Epithelial cell of prostate (primary cell): ENCODE measurements at places on chromosomes 11 and 22.

DNA sequence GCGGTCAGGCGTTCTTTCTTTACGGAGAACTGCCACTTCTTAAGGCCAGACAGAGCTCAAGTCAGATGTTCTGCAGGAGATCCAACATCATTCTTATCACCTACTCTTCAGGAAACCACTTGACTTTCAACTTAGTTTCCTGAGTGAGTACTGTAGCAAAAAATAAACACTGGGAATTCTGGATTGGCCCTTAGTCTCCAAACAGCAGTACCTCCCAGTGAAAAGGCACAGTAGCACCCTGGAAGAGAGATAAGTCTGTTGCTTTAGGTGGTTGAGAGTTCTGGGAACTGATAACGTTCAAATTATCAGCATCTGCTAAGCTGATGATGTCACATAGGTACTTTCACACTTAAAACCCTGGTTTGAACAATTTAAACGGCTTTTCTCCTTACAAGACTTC, 971.8 kb upstream of the TENM4 start:
- no peak for DNase-seq

DNA sequence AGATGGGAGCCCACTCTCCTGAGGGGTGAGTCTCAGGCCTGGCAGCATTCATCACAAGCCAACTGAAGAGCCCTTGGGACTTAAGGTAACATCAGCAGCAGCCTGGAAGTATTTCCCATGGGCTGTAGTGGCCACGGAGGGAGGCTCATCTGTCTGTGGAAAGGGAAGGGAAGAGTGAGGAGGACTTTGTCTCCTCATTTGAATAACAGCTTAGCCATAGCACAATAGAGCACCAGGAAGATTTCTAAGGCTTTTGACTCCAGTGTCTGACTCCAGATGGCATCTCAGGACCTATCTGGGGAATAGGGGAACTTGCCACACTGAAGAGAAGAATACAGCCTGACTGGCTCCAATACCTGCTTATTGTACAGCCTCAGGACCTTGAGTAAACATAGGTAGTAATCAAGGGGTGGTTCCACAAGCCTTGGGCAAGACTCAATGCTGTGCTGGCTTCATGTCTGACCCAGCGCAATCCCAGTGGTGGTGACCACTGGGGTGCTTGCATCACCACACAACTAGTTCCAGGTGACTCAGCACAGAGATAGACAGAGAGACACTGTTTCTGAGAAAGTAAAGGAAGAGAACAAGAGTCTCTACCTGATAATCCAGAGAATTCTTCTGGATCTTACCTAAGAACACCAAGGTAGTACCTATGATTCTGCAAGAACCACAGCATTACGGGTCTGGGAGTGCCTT, 510.5 kb upstream of the CCDC179 start:
- peak; percentile 68 for DNase-seq

DNA sequence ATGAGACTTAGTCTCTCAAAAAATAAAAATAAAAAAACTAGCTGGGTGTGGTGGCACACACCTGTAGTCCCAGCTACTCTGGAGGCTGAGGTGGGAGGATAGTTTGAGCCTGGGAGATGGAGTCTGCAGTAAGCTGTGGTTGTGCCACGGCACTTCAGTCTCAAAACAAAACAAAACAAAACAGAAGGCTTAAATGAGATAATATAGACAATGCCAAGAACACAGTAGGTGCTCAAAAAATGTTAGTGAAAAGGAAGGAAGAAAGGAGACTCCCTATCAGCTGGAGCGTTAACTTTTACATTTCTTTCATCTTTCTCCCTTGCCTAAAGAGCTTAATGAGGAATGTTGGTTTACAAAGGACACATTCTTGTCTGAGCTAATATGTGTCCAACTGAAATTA, 4.1 kb upstream of the ASCC2 start:
- no peak for DNase-seq

DNA sequence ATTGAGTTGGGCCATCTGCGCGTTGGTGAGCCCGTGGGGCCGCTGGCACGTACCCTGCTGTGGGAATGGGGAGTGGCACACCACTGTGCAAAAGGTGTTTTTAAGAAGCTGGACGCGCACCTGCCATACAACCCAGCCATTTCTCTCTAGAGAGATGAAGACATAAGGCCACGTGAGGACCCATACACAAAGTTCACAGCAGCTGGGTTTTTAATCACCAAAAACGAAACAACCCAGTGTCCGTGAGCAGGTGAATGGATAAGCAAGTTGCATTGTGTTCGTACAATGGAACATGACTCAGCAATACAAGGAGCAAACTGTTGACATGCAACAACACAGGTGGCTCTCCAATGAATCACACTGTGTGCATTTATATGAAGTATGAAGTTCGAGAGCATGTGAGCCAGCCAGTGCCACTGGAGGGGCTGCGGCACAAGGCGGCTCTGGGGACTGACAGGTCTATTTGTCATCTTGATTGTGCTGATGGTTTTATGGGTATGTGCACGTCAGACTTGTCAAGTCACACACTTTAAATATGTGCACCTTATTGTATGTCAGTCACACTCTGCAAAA, 30.6 kb upstream of the PANX2 start:
- DNase-seq = peak; percentile 54

DNA sequence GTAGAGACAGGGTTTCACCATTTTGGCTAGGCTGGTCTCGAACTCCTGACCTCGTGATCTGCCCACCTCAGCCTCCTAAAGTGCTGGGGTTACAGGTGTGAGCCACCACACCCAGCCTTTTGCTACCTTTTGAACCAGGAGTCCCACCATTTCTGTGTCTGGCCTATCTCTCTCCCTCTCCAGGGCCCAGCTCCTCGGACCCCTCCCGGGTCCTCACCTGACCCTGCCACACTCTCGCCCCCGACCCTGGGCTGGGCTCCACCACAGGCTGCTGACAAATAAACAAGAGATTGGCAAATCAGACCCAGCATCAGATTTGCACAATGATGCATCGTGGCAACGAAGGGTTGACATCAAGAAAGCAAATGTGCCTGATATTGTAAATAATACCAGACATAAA, 8.8 kb downstream of the KRTAP5-5 start:
- no peak for DNase-seq

DNA sequence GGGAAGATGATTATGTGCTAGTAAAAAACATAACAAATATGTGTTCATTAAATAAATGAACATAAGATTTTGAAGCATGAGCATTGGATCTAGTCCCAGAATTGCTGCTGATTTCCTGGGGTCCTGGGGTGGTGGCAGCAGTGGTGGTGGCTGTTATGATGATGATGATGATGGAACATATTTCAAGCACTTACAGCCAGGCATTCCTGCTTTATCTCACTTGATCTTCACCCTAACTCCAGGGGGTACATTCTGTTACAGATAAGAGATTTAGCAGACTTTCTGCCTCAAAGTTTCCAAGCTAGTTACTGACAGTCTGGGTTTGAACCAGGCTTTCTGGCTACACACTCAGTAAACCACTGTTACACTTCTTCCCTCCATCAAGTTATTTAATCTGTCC, 5.2 kb downstream of the TRAPPC4 start:
- no peak for DNase-seq

GRCh38 chr11:80194625-80195024, 753.8 kb upstream of the TENM4 start:
- no peak for DNase-seq

GRCh38 chr22:40202225-40202944, 24.7 kb downstream of the TNRC6B start:
- DNase-seq = no peak

DNA sequence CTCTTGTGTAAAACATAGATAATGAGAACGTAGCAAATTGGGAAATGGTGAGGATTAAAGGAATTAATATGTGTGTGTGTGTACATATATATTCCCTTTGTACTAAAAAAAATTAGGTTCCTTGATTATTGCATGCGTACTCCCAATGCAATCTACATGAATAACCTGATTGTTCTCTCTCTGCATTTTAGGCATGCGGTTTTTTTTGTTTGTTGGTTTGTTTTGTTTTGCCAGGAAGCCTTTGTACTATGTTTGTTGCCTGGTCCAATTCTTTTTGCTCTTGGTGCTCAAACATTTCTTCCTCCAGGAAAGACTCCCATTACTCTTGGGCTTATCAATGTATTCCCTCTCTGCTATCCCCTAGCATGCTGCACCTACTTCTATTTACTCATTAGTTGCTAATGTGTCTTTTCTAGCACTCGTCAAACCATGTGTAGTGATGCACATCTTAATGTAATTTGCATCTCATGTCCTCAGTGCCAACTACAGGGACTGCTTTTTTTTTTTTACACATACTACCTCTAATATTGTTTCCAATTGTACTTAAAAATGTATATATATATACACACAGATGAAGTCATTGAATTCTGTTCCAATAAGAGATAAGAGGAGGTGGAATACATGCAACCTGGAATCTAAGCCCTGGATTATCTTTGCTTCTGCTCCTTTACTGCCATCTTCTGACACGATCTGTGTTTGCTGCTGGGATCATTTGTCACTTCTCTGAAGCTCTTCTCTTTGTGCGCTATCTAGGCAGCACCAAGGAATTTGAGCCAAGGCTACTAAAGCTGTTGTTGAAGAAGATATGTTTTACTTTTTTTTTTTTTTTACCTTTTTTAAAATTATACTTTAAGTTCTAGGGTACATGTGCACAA, 197.2 kb upstream of the ANO3 start:
- DNase-seq = no peak

- no peak for DNase-seq
These were observed 1.2 kb downstream of the SLCO2B1 start for GRCh38 chr11:75152090-75152489.

GRCh38 chr11:27161071-27161470, 120.5 kb downstream of the BBOX1 start:
- no peak for DNase-seq

DNA sequence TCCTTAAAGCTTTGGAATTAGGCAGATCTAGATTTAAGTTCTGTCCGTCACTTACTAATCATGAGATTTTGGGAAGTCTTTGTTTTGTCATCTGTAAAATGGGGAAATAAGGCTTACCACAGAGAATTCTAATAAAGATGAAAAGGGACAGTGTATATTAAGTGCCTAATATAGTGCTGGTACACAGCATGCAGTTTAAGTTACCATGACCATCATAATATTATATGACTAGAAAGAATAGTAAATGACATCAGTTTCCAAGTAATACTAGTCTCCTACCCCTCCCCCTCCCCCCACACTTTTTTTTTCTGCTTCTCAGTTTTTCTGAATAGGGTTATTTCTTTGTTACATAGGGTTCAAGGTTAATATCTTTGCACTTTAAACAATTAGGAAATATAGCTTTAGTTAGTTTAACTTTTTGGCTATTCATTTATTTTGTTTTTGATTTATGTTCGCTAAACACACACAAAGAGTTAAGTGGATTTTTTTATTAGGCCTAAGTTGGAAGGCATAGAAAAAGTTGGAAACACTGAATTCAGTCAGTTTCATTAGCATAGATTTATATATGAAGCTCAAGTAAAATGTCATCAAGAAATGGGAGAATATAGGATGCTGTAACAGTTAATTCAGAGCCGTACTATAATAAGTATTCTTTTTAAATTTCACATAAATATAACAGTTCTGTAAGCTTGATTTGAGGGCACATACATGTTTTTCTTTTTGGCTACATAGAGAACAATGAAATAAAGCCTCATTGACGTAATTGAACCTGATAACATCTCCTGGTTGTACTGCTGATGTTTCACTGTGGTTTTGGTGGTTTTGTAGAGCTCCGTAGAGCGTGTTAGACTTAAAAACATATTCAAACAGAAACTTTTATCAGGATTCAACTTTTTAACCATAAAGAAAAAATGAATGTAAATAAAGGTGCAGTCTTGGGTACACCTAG, 121.2 kb downstream of the PDE3B start:
- peak; percentile 50 for DNase-seq

DNA sequence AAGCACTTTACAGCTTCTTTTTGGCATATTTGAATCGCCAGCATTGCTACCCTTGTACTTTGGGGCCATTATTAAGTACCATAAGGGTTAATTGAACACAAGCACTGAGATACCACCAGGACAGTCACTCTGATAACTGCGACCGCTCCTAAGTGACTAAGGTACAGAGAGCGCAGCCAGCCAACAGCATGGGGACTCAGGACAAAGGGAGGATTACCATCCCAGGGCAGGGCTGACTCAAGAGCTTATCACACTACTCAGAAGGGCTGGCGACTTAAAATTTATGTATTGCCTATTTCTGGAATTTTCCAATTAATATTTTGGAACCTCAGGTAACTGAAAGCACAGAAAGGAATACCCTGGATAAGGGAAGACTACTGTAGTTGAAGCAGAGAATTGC, 479 bp downstream of the ZNF280A start:
- no peak for DNase-seq

DNA sequence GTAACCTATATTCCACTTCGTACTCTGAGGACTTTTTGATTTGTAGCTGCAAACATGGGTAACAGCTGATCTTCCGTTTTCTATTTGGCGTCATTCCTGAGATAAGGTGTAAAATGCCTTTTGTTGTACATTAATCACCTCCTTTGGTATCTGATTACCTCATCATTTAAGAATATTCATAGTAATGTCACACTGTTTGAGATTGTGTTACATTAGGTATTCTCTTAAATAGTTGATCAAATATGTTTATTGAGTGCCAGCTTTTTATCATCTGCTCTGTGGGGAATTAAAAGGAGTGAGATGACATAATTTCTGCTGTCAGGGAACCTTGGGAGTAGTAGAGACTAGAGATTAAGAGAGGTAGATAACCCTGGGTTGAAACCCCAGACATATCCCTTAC, 5.9 kb downstream of the NCAM1 start:
- DNase-seq = no peak

GRCh38 chr11:118339281-118339961, 3.1 kb downstream of the CD3D start:
- DNase-seq = no peak

GRCh38 chr11:5737091-5737490, 843 bp downstream of the OR56B1 start:
- DNase-seq = peak; percentile 5

- DNase-seq = no peak
These were observed 27.7 kb downstream of the PRCP start for GRCh38 chr11:82872377-82873150.

DNA sequence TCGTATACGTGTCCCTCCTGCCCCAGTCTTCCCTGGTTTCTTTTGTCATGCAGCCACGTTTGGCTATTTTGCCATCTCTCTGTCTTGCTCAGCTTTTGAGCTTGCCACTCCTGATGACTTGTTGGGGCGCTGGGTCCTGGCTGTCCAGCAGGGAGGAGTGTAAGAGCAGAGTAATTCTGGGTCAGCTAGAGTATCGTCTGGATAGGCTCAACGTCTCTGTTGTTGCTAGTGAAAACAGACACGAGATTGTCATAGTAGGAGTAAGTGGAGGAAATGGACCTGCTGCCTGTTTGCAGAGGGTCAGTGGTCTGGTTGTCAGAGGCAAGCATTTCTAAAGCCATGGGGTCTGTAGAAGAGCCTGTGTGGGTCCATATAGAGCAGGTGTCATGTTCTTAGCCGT, 83.0 kb downstream of the PPP6R3 start:
- no peak for DNase-seq

GRCh38 chr22:17302616-17303015, 66.6 kb upstream of the CECR2 start:
- DNase-seq = no peak
